Tibial nerve (tissue), 4 donors: ENCODE measurements at places on chromosomes 7 and 10.

- no peak for DNase-seq
These were observed 25.9 kb upstream of the FAM20C start for GRCh38 chr7:166338-167060.

GRCh38 chr7:121062671-121063279, 74.3 kb downstream of the CPED1 start:
- DNase-seq = no peak

- no peak for DNase-seq
These were observed 156.5 kb upstream of the ITGB1 start for GRCh38 chr10:33114451-33114952.

GRCh38 chr7:7138897-7139296, 43.4 kb upstream of the C1GALT1 start:
- DNase-seq = no peak

- peak; percentile 35 for DNase-seq
These were observed 85.5 kb downstream of the PRTFDC1 start for GRCh38 chr10:24866604-24867583.

- no peak for DNase-seq
These were observed 124.4 kb downstream of the PON1 start for GRCh38 chr7:95199779-95200558.

DNA sequence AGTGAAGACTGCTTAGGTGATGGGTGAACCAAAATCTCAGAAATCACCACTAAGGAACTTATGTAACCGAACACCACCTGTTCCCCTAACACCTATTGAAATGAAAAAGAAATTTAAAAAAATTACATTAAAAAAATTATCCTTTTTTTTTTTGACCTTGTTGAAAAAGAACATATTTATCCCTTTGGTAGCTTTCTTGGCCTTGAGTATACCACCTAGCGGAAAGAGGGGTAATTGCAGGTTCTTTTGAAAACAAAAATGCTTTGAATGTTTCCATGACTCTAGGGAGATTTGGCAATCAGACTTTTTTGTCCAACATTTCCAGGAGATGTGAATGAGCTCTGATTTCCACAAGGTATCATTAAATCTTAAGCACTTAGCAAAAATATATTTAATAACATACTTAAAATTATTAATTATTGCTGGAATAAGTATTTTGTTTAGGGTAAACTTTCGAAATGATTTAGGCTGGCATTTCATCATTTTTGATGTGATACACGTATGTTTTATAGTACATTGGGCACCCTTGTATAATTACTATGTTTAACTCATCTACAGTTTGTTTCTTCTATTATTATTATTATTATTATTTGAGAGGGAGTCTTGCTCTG, 47.0 kb upstream of the ELMO1 start:
- no peak for DNase-seq

DNA sequence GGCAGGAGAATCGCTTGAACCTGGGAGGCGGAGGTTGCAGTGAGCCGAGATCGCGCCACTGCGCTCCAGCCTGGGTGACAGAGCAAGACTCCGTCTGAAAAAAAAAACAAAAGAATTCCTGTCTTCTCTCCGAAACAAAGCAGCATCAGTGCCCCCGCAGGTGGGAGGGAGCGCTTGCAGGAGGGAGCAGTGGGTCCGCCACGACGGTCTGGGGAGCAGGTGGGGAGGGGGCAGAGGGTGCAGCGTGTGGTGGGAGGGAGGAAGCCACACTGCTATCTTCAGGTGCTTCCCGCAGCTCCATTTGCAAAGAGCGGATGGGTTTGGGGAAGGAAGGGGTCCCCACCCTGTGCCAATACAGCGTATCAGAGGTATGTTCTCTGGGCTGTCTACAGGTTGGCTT, 31.7 kb downstream of the LIMK1 start:
- DNase-seq = no peak

- DNase-seq = no peak
These were observed 179.7 kb downstream of the XPNPEP1 start for GRCh38 chr10:109743574-109743973.

DNA sequence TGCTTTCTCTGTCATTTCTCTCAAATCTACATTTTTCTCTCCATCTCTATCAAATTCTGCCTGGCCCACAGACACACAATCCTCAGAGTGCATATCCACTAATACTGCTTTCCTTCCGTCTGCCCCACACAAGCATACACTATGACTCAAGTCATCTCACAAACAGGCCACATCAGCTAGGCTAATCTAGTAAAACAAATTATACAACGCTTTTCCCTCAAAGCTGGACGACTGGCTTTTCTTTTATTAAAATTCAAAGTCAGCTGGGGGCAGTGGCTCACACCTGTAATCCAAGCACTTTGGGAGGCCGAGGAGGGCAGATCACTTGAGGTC, 161.1 kb downstream of the FAM107B start:
- DNase-seq = no peak
